ENCODE measurements at places on chromosomes 12 and 14.

- DNase-seq = no peak
Measured at GRCh38 chr14:59566296-59566695, 10.3 kb downstream of the CCDC175 start.

- DNase-seq = no peak
Measured at GRCh38 chr12:78457938-78458337, 406.6 kb upstream of the SYT1 start.

GRCh38 chr12:5481645-5482044 lies 49.7 kb downstream of the NTF3 start:
- DNase-seq = no peak

GRCh38 chr14:21369949-21370679 lies 13.7 kb downstream of the SUPT16H start:
- DNase-seq = no peak

DNA sequence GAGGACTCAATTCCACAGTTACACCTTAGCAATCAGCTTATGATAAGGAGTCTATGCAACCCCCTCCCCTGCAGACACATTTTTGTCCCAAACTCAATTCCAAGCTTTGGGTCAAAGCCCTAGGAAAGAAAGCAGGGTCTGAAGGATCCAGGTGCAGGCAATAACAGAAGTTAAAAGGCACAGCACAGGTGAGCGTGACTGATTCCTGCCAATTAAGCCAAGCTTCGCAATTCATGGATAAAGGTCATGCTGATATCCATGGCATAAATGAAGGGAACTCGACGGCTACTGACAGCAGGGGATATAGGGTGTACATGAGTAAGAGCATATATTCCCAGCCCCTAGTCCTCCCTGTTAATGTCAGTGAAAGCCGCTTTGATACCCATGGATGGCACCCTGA lies 39.3 kb downstream of the C12orf56 start:
- no peak for DNase-seq

- no peak for DNase-seq
Measured at GRCh38 chr14:33532553-33532952, 418.3 kb downstream of the EGLN3 start.

DNA sequence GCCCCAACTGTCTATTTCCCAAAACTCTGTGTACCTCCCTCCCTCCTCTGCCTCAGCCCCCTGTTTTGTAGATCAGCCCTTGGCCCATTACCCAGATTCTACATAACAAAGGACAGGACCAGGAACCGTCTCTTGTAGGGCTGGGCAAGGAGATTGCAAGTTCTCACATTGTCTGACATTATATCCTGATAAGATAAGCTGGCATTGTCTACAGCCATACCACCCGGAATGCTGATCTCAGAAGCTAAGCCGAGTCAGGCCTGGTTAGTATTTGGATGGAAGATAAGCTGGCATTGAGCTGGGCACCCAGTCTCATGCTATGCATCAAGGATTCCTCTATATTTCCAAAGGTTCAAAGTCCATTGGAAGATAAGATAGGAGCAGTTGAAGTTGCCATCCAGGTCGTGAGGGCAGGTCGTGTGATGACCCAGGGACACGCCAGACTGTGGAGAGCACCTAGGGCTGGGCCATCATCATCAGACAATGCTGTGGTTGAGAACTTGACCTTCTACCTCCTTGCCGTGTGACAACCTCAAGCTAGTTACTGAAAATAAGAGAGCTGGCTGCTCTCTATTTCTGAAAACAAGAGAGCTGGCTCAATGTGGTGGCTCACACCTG lies 29.5 kb downstream of the PHETA1 start:
- DNase-seq = no peak

GRCh38 chr12:98968896-98969295 lies 323.8 kb downstream of the APAF1 start:
- DNase-seq = no peak

Data from NCI-H1417 treated with DMSO at 0.1 percent for 48 hours (cell line).